ENCODE measurements at places on chromosomes 7 and 10. TPM values are rescaled to one million over a fixed set of nuclear protein-coding genes. Genes with fewer than 3 reads are reported as not detected.

DNA sequence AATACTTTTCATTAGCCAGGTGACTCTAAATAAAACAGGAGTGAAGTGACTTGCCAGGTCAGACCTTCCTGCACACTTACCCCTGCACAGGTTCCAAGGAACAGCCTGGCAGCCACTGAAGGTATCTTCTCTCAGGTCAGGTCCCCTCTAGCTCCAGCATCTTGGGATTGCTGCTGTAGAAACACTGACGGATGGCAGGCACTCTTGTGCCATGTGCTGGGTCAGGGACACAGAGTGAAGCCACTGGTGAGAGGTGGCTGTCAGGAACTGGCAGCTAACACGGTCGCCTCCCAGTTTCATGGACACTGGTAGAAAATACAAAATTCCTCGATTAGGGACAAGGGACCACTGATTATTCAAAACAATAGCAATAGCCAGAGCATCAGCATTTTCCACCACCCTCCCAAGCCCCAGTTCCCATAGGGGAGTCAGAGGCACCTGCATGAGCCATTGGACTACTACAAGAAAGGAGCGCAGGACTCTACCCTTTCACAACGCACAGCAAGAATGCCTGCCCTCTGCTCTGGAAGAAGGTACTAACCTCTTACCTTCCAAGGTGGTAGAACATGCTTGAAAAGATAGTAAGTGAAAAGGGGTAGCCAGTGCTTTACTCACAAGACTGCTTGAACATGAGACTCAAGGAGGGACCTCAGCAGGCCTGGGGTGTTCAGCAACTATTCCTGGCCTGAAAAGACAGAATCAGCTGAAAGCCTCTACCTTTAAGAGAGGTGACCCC, 5.1 kb upstream of the MYO1G start:
- no peak for DNase-seq

- DNase-seq = peak; percentile 32
Observed at GRCh38 chr10:69474742-69475432, 23.6 kb downstream of the TSPAN15 start.

RAPGEF5 gene
- total RNA-seq = 10.2 TPM

DNA sequence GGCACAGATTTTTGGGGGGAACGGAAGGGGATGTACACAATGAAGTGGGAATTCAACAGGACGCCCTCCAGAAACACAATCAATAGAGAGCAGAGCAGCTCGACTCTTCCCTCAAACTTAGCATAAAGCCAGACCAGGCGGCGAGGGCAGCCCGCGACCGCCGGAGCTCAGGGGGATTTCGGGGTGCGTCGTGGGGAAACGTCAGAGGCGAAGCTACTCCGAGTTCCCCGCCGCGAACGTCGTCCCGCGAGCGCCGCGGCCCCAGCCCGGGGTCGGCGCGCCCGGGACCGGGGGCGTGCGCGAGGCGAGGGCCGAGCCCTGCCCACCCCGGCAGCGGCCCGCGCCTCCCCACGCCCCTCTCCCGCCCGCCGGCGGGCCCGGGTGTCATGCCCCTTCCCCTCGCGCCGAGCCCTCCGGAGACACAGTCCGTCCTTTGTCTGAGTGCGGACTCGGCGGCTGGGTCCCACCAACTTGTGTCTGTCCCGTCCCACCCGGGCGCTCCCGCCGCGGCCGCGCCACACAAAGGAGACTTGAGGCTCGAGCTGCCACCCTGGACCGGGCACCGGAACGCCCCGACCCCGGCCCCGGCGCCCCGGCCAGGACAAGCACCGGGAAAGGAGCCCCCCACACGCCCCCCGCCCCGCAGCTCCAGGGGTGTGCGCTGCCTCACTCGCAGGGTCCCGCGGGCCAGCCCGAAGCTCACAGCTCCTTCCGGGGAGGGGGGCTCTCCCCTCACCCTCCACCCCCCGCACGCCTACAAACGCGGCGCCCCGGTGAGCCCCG, 634 bp downstream of the EZH2 start:
- DNase-seq = peak; percentile 48

GRCh38 chr7:77182261-77182660, 17.4 kb downstream of the FGL2 start:
- no peak for DNase-seq

GRCh38 chr7:136594739-136595144, 273.7 kb upstream of the CHRM2 start:
- no peak for DNase-seq

DNA sequence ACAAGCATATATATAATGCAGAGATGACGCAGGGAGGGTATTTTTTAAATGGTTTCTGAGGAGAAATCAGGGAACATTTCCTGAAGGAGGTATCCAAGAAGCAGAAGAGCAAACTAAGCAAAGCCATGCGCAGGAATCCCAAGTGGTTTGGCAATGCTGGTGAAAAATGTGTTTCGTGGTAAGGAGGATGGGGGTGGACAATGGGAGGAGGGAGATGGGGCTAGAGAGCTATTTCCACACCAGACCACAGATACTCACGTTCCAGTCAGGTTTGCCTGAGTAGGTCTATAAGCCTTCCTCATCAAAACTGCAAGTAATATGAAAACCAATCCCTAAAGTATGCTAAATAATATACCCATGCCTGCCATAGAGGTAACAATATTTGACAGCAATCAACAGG, 223.7 kb upstream of the MKLN1 start:
- no peak for DNase-seq

- DNase-seq = no peak
Observed at GRCh38 chr7:110766864-110767263, 324.1 kb upstream of the LRRN3 start.

EPHB6 gene
- total RNA-seq = 6.5 TPM

HHEX gene
- total RNA-seq = 0.64 TPM

GRCh38 chr7:129854401-129854800, 98.4 kb downstream of the UBE2H start:
- no peak for DNase-seq

PRLHR gene
- not detected for total RNA-seq

GRCh38 chr7:16455591-16455990, 9.9 kb downstream of the SOSTDC1 start:
- no peak for DNase-seq

NPFFR1 gene
- total RNA-seq = not detected

- DNase-seq = no peak
Observed at GRCh38 chr7:42254217-42254616, 17.2 kb upstream of the GLI3 start.

- no peak for DNase-seq
Observed at GRCh38 chr10:96297486-96297885, 6.7 kb upstream of the DNTT start.

GARIN1A gene
- total RNA-seq = not detected

GRCh38 chr10:26029858-26030257, 95.8 kb downstream of the MYO3A start:
- DNase-seq = no peak

DNA sequence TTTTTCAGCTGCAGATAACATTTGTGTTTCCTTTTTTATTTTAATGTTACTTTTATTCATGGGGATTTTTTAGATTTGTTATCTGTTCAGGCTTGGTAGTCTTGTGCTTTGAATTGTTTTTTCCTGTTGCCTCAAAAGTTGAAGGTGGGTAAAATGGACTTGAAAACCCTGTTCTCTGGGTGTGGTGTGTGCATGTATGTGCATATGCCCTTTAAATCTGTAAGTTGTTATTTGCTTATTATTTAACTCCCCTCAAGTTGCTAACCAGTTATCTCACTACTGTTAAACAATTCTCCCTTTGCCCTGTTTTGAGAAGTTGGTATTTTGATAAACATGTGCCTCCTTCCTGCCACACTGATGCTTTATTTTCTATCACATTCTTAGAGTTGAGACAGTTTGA, 30.6 kb downstream of the TSPAN14 start:
- no peak for DNase-seq

GRCh38 chr10:97498841-97499560, at the start of gene UBTD1:
TSS of gene UBTD1 (plus strand) at chr10:97498924. CDS start at chr10:97499204, 280 bp downstream.
- DNase-seq = peak; percentile 25

GRCh38 chr10:20369863-20370736, 527.0 kb downstream of the NEBL start:
- DNase-seq = no peak

Data from Caki2 (cell line).